ENCODE measurements at places on chromosomes 5 and 9. TPM values are rescaled to one million over a fixed set of nuclear protein-coding genes. Genes with fewer than 3 reads are reported as not detected.

DNA sequence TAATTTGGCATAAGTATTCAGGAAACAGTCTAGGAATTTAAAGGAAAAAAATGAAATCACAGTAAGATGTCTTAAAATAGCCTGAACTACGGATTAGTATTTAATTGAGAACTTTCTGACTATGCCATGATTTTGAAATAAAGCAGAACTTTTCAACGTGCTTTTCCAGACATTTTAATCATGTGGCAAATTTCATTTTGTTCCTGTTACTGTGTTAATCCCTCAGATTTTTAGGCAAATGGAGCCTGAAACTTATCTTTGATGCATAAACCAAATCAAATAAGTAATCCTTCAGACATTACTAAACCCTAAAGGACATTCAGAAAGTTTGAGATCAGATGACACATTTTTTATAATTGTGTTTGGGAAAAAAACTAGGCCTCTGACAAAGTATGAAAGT lies 75.7 kb downstream of the FBN2 start:
- DNase-seq, result no peak

DNA sequence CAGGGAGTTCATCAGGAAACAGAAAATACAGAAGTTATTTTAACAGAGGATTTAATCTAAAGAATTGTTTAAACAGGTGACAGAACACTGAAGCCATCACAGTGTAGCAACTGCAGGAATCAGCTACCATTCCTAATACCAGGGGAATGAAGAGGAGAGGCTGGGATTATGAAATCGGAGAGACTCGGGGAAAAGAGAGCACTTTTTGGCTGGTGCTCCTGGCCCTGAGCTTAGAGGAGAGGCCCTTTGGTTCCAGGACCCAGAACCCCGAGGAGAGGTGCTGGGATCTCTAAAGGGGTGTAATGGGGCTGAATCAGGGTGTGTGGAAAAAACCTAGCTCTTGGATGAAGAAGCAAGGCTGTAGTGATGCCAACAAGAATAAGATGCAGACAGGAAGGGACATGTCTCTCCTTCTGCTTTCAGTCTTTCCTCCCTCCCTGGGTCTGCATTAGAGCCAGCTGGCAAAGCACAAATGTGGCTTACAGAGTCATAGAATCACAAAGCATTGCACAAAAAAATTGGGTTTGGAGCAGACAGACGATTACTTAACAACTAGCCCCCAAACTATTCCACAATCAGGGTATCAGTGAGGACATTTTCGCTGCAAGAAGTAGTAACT lies 11.6 kb upstream of the SFXN1 start:
- DNase-seq, result no peak

DNA sequence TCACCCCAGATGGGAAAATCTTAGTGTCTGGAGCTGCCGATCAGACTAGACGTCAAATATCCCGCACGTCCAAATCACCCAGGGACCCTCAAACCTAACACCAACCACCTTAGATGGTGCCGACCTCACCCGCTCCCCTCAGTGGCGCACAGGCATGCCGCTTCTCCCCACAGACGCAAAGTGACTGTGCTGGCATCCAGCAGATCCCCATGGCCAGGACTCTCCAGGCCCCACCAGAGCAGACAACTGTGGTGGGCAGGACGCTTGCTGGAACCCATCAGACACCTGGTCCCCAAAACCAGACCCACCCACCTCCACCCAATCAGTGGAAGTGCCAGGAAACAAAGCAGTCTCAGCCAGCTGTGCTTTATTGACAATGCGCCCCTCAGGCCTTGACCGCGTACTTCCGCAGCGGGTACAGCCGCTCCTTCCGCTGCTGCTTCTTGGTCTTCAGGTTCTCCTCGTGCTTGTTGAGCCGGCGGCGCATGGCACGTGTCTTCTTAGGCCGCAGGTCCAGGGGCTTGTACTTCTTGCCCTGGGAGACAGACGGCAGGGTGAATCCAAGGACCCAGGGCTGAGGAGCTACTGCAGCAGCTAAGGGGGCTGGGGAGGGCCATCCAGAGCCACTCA lies 4.1 kb downstream of the RPL35 start:
- DNase-seq, result no peak

DNA sequence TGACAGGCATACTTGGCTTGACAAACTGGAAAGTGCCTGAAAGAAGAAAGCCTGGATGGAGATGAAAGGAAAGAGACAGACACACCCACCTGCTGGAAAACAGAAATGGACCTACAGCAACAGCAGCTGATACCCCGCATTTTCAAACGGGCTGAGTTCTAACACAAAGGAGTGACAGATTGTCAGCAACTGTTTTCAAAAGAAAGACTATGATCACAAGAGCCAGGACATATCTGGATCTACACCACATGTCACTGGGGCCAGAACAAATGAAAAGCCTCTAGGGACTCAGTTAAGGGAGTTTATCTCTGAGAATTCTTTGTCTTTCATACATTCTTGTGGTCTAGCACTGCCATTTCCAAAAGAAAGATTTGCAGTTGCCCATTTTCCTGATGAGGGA lies 24.1 kb upstream of the FST start:
- no peak for DNase-seq

Gene TSLP
- 0.99 TPM for total RNA-seq

DNA sequence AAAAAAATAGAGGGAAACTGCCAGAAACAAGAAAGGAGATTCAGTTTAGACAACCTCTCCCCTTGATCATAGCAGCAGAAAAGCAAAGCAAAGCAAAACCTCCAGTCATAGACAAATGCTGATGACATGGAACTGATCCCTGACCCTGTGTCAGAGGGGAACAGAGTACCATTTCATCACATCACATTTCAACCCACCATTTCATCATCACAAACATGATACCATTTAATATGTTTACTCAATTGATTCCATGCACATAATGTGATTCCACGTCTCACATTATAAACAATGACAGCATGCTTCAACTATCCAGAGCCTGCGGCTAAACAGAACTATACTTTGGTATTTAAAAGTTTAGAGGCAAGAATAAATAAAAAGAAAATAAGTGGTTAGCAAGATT lies 28.7 kb upstream of the ACOT12 start:
- no peak for DNase-seq

- DNase-seq, result no peak
Measured at GRCh38 chr5:137635521-137635921, 100.4 kb downstream of the KLHL3 start.

DNA sequence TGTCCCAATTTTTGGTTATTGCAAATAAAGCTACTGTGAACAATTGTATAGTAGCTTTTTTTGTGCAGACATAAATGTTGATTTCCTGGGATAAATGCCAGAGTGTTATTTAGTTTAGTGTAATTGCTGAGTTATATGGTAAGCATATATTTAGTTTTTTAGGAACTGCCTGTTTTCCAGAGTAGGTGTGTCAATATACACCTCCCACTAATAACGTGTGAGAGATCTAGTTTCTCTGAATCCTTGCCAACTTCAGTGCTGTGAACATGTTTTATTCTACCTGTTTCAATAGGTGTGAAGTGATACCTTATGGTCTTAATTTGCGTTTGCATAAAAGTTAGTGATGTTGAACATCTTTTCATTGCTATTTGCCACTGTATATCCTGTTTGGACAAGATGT lies 9.1 kb upstream of the OR2S2 start:
- no peak for DNase-seq

Gene PCDHGA4
- total RNA-seq, result not detected

Gene BNIP1
- total RNA-seq, result 29.4 TPM

GRCh38 chr5:170533383-170533782 lies 29.6 kb downstream of the KCNIP1 start:
- DNase-seq, result no peak

Gene PCDHB5
- total RNA-seq, result not detected

GRCh38 chr5:56490971-56491468 lies 257.9 kb upstream of the ANKRD55 start:
- peak; percentile 80 for DNase-seq

Gene MPDZ
- total RNA-seq, result not detected

DNA sequence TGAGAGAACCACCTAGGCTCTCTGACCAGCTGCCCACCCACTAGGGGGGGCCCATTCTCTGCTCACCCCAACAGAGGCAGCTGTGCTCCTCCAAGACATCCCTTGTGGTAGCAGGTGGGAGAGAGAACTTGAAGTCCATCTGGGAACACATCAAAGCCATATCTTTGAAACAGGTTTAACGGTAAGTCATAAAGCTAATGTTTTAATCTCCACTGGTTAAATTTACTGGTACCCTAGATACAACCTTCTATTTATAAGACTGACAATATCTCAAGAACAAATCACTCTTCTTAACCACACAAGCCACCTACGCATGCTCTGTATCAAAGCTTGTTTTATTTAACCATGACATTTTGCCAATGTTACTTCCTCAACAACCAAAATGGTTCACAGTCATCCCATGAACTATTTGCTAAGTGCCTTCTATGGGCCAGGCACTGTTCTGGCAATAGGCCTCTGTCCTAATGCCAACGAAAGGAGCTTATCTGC lies 20.4 kb downstream of the AUH start:
- no peak for DNase-seq

DNA sequence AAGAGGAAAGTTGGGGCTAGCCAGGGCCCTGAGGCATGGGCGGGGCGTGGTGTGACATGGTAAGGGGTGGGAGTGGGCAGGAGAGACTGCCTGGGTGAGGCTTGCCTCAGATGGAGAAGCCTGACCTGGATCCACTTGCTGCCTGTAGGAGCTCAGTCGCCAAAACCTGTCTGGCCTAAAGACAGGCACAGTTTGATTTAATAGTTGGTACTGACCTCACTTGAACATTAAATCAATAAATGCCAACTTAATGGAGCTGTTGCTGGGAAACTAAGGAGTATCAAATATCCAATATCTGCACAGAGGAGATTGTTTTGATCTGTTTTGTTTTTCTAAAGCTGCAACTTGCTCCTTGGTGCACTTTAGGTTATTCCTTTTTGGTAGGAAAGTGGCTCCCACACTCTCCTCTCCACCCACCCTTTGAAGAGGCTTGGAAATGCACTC lies 86.4 kb downstream of the RCL1 start:
- DNase-seq, result no peak

DNA sequence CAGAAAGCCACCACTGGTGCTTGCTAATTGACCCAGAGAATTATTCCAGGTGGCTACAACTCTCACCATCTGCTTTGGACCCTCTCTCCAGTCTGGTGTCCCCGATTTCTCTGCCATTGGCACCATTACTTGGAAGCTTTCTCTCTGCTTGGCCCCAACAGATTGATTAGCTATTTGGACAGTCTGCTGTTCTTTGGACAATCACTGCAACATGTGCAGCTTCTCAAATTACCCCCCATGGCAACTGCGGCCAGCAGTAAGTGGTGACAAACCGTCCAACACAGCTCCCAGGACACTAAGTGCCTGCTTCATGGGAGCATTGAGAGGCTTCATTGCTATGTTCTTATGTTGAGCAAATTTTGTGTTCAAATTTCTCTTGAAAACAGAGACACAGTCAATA lies 309.8 kb downstream of the TAF11L14 start:
- DNase-seq, result no peak

Gene LRRC14B
- not detected for total RNA-seq

DNA sequence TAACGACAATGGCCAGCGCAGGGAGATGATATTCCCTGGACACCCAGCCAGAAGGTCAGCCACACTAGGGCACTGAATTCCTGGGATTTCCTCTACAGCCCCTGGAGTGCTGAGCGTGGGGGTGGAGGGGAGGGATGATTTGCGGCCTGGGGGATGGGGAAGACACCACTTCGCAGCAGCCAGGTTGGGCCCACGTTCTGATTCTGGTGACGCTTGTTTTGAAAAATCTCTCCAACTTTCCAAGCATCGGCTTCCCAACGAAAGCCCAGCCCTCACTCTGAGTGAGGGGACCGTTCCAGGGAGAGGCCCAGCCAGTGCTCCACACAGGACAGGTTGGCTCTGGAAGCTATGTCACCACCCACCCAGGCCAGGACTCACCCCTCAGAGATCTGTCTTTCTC lies 5.4 kb downstream of the GFPT2 start:
- no peak for DNase-seq

DNA sequence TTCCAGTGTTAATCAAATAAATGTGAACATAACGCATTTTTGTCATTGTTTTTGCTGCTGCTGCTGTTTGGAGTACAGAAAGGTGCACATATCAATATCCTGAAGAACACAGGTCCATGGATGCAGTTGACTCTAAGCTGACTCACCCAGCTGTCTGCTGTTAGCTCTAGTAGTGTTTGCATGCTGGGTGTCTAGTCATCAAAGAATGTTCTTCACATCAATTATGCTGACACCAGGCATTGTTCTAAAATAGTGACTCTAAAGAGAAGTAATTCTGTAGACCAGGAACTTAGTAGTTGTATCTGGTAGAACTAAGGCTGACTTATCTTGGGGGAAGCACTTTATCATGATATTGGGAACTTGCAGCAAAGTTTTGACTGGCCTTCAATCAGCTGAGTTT lies 55.7 kb upstream of the DPYSL3 start:
- DNase-seq, result no peak

DNA sequence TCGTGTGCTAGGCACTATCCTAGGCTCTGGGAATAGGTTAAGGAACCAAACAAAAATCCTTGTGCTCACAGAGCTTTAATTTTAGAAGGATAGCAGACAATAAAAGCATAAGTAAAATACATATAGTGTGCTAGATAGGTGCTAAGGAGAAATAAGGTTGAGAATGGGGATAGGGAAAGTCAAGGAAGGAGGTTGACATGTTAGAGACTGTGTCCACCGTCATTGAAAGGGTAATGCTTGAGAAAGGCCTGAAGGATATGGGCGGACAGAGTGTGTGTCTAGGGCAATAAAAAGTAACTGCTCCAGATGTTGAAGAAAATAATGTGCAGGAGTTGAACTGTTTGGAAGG lies 482 bp upstream of the TDRD7 start:
- no peak for DNase-seq

GRCh38 chr9:86075132-86076109 lies 23.9 kb downstream of the GOLM1 start:
- peak; percentile 10 for DNase-seq

- DNase-seq, result no peak
Measured at GRCh38 chr9:24218656-24219055, 327.0 kb downstream of the IZUMO3 start.

Gene DOCK2
- total RNA-seq, result 203 TPM

Gene PHF24
- not detected for total RNA-seq

- DNase-seq, result no peak
Measured at GRCh38 chr5:142630927-142631539, 54.9 kb downstream of the FGF1 start.

- no peak for DNase-seq
Measured at GRCh38 chr5:124867137-124867704, 120.8 kb upstream of the ZNF608 start.

Gene PTGER4
- total RNA-seq, result 86.3 TPM

Gene AJM1
- total RNA-seq, result 2.0 TPM

Gene SLC25A2
- total RNA-seq, result not detected

Gene GABRA1
- total RNA-seq, result not detected

GRCh38 chr9:125380406-125380805 lies 118.8 kb downstream of the GAPVD1 start:
- DNase-seq, result no peak

- DNase-seq, result no peak
Measured at GRCh38 chr9:94950040-94950578, 223.6 kb downstream of the AOPEP start.

Gene FRMD3
- total RNA-seq, result 0.12 TPM

Gene FCN2
- not detected for total RNA-seq

Gene IL13
- total RNA-seq, result 0.24 TPM

Measured in activated naive CD4-positive, alpha-beta T cell treated with anti-CD3 and anti-CD28 coated beads for 36 hours (primary cell).